ENCODE measurements at places on chromosomes 4 and X.

DNA sequence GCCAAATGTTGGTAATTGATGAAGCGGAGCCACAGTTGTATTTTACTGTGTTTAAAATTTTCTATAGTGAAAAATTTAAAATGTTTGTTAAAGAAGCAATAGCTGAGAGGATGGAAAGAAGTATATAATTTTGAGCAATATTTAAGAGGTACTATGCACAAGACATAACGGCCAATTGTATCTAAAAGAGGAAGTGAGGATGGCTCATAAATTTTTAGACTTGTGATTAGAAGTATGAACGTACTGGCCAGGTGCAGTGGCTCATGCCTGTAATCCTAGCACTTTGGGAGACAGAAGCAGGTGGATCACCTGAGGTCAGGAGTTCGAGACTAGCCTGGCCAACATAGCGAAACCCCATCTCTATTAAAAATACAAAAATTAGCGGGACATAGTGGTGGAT is 12.7 kb upstream of the HHIP start:
- DNase-seq = no peak

GRCh38 chr4:6044805-6045204 is 26.6 kb upstream of the C4orf50 start:
- DNase-seq = no peak

DNA sequence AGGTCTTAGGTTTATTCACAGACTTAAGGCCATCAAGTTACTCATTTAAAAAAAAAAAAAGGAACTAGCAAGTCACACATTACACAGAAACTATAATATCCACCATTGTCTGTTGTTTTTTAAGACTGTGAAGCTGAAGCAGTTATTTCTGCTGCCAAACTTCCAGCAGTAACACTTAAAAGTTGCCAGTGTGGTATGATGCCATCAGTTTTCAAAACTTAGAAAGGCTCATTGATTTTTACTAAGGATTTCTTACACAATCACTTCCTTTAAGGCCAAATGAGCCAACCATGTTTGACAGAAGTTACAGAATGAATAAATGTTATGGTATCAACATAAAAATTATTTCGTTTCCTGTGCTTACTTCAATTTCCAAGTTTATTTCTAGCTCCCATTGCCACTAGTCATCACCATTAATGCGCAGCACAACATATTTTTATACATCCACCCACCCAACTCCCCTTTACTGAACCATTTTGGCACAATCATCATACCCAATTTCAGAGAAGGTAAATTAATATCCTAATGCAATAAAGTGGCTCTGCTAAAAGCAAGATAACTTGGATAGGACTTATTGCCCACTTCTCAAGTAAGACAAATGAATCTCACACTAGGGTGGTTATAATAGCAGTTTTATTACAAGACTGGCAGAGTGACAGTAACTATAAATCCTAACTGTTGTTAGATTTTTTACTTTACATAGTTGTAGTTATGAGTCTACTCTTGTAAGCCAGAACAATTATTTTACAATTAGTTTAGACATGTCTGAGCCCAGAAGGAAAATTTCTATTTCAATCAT is 13.1 kb downstream of the PDGFC start:
- DNase-seq = no peak

- DNase-seq = no peak
Measured at GRCh38 chr4:623914-624566, 1.3 kb upstream of the PDE6B start.

GRCh38 chrX:40015693-40016092 is 82.1 kb downstream of the BCOR start:
- no peak for DNase-seq

- no peak for DNase-seq
Measured at GRCh38 chrX:111047575-111047974, 48.4 kb upstream of the PAK3 start.
